ENCODE measurements at places on chromosomes 12 and 14.
A peak's percentile ranks its signal among the peaks of the same experiment; 100 is the strongest.

DNA sequence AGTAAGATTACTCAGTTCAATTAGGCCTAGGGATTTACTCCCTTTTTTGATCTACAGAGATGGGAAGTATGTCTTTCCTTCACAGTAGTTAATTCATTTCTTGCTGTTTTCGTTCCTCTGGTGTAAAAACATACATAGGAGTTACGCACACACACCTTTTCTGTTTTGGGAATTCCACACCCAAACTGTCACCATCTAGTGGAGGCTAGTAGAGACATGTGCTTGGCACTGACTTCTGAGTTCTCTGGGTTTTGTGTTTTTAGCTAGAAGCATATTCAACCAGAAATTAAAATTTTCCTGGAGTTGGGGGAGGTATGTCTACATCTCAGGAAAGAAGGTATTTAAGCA, 1.4 kb downstream of the SUSD6 start:
- peak; percentile 33 for DNase-seq

DNA sequence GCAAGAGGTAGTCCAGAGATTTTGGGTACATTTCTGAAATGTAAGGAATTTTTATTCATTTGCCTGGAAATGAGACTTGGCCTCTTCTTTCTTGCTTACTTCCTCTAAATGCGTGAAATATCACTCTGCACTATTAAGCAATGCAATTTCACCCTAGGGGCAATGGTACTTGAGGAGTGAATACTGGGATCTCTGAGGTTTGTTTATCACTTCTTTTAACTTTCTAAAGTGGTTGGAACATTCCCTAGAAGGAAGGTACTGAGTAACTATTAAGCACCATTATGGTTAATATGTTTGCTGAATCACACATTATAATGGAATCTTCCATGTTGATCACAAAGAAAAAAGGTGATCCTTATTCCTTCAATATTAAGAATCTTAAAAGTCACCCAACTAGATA, 120.9 kb upstream of the CAND1 start:
- DNase-seq, result no peak

- no peak for DNase-seq
Observed at GRCh38 chr14:99564926-99565259, 39.1 kb downstream of the CCDC85C start.

DNA sequence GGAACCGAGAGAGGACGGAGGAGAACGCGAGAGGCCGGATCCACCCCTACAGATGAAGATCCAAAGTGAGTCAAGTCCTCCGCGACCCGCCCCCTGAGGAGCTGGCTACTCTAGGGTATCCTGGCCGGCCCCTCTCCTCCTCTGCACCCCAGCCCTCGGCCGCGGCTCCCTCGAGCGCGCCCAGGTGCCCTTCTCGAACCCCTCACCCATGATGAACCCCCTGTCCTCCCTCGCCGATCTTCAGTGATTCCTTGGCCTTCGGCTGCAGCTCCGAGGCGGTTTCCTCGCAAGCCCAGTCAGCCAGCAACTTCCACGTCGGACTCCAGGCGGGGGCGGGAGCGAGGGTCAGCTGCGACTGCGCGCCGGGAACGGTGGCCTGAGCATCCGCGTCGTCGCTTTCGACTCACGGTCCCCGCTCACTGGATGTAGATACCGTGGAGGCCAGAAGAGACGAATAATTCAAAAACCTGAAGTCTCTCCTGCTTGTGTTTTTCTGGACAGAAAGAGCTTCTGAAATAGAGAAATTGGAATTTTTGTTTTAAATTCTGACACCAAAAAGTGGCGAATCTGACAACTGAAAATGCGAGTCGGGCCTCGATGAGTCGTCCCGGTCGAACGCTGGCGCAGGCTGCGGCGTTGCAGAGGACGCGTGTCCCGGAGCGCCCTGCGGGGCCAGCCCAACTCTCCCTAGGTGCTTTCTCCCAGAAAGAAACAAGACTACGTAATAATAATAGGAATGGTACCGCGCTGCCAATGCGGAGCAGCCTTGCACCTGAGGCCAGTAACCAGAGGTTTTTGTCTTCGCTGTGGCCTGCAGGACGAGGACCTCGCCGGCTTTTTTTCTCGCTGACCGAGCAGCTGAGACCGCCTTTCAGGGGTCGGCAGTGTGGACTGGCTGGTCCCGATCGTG, at the start of gene ARL1:
ARL1 (minus strand) TSS at position 337 of the 910 bp plus-strand sequence; CDS start at position 210, 127 bp downstream.
- DNase-seq, result peak; percentile 91

- no peak for DNase-seq
Observed at GRCh38 chr14:77570706-77571268, 45.6 kb downstream of the SPTLC2 start.

- DNase-seq, result no peak
Observed at GRCh38 chr14:85853996-85854526, 324.1 kb downstream of the FLRT2 start.

- no peak for DNase-seq
Observed at GRCh38 chr12:53842686-53843085, 90.9 kb upstream of the CISTR start.

DNA sequence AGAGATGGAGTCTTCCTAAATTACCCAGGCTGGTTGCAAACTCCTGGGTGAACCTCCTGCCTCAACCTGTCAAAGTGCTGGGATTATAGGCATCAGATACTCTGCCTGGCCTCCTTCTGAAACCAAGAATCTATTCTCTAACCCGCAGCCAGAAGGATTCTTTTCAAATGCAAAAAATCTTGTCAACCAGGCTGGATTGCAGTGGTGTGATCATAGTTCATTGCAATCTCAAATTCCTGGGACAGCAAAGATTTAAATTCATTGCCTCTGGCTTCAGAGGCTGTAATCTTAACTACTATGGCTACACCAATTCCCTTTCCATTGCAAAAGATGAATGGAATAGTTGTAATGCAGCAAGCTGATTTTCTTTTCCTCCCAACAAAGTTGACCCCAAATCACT, 106.3 kb upstream of the TBX3 start:
- no peak for DNase-seq

GRCh38 chr14:65471038-65471878, 58.7 kb downstream of the FUT8 start:
- no peak for DNase-seq

DNA sequence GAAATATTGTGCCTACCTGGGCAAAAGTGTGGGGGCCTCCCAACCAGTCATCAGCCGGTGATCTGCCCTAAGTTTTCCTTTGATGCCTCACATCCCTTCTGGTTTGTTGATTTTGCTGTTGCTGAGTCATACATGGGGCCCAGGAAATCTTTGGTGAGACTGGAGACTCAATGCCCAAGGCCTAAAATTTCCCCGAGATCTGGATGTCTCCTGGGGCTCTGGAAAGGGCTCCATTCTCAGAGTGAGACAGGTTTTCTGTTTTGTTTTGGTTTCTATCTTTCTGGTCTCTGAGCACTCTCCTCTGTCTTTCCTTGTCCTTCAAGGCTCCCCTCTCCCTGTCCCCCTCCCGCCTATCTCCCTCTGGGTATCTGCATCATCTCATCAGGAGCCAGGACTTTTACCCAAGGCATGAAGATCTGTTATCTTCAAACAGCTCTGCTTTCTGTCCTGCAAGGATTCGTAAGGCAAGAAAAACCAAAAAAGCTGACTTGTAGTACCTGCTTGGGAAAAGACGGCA, 152.8 kb upstream of the MAX start:
- DNase-seq, result peak; percentile 95

GRCh38 chr14:105107351-105107750, 42.1 kb upstream of the GPR132 start:
- no peak for DNase-seq

GRCh38 chr14:94970941-94971730, 186.2 kb downstream of the DICER1 start:
- DNase-seq, result no peak

GRCh38 chr14:94029265-94029664, 3.1 kb downstream of the OTUB2 start:
- DNase-seq, result no peak

- DNase-seq, result no peak
Observed at GRCh38 chr12:131808744-131809371, 19.3 kb upstream of the MMP17 start.

- peak; percentile 26 for DNase-seq
Observed at GRCh38 chr14:49641697-49642129, 6.7 kb upstream of the DNAAF2 start.

- DNase-seq, result no peak
Observed at GRCh38 chr12:31896514-31897039, 62.6 kb upstream of the RESF1 start.

DNA sequence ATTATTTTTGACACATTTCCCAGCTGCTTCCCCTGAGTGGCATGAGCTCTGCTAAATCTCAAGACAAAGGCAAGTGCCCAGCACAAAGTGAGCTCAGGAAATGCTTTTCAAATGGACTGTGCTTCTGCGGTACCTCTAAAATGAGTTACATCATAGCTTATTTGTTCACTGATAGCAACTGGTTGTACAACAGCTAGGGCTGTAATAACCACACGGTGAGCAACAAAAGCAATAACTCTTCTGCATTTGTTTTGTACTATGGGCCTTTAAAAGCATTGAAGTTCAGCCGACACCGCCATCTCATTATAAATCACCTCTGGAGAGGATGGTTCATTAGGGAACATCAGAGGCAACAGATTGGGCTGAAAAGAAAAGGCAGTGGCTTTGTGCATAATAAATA, 475.0 kb downstream of the GLT1D1 start:
- DNase-seq, result no peak

DNA sequence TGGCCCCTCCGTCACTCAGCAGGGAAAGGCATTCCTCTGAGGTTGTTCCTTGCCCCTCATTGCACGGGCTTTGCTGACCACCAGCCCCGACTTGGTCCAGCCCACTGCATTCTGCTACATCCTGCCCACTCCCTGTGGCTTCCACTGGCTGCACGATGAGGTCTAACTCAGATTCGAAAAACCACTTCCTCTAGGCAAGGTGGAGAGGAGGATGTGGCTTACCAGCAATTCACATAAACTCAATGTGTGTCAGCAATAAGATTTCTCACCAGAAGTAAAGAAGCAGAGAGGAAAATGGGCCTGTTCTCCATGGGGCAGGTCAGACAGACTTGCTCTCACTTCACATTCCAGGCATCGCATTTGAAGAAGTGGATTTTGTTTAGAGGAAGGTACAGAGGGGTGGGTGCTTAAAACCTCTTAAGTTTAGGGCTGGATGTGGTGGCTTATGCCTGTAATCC, 14.7 kb downstream of the GPR68 start:
- peak; percentile 96 for DNase-seq

DNA sequence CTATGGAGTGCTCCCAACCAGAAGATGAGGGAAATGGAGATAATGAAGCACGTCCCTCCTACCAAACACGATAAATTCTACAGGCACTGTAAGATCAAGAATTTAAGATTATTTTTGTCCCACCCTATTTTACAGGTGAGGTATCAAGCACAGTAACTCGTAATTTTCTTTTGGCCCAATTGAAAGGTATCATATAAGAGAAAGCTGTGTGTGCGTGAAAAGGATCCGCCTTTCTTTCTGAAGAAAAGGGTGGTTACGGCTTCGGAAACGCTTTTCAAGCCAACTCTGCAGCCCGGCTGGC, 733 bp upstream of the KLHDC2 start:
- DNase-seq, result no peak

DNA sequence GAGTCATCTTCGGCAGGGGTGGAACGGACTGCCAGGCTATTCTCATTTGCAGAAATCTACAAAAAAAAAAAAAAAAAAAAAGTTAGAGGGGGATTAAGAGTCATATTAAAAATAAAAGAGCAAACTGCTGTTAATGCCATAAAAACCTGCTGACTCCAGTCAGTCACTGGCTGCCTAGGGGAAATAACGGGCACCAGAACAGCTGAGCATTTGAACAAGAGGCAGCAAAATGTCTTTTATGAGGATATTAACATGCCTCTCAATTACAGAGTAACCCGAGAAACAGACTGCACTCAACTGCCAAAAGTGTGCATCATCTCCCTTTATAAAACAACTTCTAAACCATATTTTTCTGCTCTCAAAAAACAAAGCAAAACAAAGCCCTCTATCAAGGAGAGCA, 28.7 kb upstream of the CERS5 start:
- DNase-seq, result no peak

GRCh38 chr14:93262446-93262845, 55.4 kb downstream of the UBR7 start:
- no peak for DNase-seq

DNA sequence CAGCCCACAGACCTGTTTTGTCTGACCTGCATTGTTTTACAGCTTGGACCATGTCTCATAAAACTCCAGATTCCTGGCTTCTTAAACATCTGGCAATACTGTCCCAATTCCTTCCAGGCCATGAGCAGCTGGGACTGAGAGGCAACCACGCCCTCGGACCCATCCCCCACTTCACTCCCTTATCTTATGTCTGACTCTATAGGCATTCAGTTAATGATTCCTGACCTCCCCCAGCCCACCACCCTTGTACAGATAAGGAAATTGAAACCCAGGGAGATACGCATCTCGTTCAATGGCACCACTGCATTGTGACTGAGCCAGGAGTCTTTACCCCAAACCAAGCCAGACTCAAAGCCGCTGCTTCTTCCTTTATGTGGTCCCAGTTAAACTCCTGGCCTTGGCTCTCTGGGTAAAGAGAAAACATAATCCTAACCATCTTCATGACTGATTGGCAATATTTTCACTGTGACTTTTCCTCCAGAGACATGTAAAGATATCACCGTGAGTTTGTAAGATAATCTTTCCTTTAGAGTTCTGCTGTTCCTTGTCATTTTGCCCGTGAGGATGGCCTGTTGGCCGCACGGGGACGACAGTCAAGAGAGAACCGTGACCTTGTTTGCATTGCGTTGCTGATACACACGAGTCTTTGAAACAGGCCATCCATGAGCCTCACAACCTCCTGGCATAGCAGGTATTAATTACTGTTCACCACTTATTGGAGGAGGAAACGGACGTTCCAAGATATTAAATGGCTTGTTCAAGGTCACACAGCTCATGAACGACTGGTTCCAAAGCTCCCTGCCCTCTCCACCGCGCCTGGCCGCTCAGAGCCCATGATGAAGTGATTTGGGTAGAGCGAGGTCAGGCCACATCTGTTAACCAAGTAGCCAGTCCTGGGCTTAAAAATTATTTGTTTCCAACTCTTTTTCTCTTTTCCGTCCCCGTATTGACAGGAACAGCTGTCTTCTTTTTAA, 39.4 kb downstream of the MAP1LC3B2 start:
- no peak for DNase-seq

- DNase-seq, result peak; percentile 54
Observed at GRCh38 chr12:1552171-1552570, 42.2 kb downstream of the FBXL14 start.

- no peak for DNase-seq
Observed at GRCh38 chr12:5348057-5348456, 83.9 kb upstream of the NTF3 start.

DNA sequence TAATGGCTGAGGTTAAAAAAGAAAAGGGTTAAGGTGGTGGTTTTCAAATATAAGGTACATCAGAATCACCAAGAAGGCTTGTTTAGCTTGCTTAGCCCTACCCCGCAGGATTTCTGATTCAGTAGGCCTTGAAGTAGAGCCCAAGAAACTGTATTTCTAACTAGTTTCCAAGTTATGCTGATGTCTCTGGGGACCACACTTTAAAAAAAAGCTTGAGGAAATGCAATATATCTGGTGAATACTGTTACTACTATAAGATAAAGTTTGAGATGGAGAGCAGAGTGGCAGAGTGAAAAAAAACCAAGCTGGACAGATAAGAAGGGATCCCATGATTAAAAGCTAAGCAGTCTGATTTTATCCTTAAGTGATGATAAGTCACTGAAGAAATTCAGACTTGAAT, 18.3 kb upstream of the GXYLT1 start:
- no peak for DNase-seq

GRCh38 chr12:66693901-66694513, 15.1 kb upstream of the GRIP1 start:
- peak; percentile 81 for DNase-seq

- no peak for DNase-seq
Observed at GRCh38 chr12:49980501-49981349, 8.0 kb downstream of the AQP6 start.

Data from ELR (cell line).